ENCODE measurements at places on chromosomes 4 and X.

- ATAC-seq: peak; percentile 77
Observed at GRCh38 chrX:2627272-2627867, 63.7 kb upstream of the CD99 start.

DNA sequence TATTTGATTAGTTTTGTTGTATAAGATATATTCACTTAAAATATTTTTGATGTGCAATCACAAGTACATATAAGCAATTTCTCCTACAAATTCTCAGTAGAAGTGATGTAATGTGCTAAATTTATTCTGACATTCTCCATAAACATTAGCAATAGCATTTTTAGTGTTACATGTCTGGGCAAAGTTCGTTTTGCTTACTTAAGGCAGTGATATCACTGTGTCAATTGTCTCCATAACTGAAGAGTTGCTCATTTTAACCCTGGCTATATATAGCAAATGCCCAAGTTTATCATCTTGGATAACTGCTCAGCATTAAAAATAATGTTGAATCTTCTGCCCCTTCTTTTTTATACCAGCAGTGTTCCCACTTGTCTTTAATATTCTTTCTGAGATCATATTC lies 340.0 kb upstream of the NDST4 start:
- ATAC-seq: no peak

GRCh38 chrX:148024425-148025148 lies 43.5 kb downstream of the FMR1NB start:
- ATAC-seq: no peak

DNA sequence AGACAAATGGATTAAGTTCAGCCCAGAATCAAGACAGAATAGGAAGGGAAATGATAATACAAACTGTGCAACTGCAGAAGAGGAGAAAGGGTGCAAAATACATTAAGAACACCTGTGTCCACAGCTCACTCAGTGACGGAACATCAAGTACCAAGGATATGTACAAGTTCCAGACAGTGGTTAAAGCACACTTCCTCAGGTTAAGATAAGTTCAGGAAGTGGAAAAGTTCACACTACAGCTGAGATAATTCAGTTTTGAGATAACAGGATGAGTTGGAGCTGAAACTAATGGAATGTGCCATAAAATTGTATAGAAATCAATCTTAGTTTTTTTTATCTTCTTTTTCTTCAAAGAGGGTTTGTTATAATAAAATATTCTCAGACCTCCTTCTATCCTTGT lies 419.4 kb downstream of the KCNIP4 start:
- no peak for ATAC-seq

DNA sequence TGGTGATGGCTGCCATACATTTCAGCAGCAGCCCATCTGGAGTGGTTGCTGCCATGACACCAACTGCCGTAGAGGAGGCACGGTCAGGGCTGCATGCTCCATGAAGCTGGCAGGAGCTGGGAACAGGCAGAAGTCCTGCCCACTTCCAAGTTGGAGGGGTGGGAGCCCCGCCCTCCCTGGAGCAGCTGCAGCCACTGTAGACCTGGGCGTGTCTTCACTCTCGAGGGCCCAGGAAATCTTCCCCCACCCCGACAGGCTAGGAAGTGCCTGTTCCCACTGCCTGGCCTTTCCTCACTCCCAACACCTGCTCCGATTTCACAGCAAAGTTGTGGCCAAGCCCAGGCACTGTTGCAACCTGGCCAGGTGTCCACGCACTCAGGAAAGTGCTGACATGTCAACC lies 42.3 kb downstream of the NALF2 start:
- ATAC-seq: no peak

DNA sequence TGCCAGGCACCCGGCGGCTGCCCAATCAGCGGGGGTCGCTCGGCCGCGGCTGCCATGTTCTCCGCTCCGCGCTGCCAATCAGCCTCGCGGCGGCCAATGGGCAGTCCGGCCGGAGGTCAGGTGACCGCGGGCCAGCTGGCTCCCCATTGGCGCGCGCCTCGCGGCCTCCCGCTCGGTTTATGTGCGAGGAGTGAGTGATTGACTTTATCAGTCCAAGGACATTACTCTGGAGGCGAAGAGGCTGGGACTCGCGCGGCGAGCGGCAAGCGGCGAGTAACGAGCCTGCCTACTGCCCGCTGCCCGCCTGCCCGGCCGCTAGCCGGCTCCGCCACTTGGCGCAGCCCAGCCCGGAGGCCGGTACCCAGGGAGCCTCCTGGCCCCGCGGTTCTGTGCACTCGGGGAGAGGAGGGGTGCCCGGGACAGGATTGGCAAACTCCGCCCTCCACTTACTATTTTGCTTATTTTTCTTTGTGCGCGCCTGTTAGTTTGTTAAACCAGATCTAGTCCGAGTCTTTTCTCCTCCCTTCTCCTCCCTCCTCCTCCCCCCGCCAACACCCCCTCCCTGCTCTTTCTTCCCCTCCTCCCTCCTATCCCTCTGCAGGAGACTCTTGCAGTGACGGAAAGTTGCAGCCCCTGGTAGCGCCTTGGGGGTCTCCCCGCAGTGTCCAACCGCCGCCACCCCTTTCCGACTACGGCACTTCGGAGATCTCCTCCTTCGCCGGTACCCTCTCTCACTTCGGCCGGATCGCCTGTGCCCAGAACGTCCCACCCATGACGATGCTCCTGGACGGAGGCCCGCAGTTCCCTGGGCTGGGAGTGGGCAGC lies at the start of gene ZIC3:
Gene ZIC3, plus strand, starts transcription at position 207 of the 825 bp plus-strand sequence. Its CDS starts 565 bp downstream, at position 772.
- ATAC-seq: peak; percentile 73

GRCh38 chr4:120447774-120448173 lies 381.1 kb upstream of the MAD2L1 start:
- ATAC-seq: no peak

- no peak for ATAC-seq
Observed at GRCh38 chr4:183394166-183394951, 50.1 kb upstream of the CDKN2AIP start.

- no peak for ATAC-seq
Observed at GRCh38 chr4:101295691-101296090, 51.6 kb downstream of the PPP3CA start.

- ATAC-seq: no peak
Observed at GRCh38 chr4:180688480-180688879, 1554.7 kb upstream of the TENM3 start.

GRCh38 chr4:38088321-38088720 lies 128.1 kb downstream of the PTTG2 start:
- ATAC-seq: no peak

- no peak for ATAC-seq
Observed at GRCh38 chr4:74316397-74316796, 8.1 kb downstream of the EPGN start.

DNA sequence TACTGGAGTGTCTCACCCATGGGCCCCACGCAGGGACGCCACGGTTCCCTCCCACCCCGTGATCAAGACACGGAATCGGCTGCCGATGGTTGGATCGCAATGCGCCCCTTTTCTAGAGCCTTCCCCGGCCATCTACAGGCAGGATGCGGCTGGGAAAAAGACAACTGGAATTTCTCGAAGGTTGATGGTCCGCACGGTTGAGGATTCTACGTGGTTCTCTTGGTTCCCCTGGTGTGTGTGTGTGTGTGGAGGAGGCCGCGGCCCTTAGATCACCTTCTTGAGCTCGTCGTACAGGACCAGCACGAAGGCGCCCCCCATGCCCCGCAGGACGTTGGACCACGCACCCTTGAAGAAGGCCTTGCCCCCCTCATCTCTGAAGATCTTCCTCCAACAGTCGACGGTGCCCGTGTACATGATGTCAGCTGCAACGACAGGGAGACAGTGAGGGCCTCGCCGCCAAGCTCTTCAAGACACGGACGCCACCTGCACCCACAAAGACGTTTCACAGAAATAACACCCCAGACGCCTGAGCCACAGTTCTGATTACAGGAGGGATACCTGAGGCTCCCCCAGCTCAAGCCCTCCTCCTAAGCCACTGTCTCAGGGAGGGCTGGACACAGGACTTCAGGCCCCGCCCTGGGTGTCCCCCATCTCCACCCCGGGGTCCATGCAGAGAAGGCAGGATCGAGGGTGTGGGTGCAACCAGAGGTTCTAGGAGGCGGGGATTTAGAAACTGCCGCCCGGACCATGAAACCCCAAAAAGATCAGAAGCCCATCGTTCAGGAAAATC lies 5.4 kb downstream of the SLC25A6 start:
- ATAC-seq: no peak

DNA sequence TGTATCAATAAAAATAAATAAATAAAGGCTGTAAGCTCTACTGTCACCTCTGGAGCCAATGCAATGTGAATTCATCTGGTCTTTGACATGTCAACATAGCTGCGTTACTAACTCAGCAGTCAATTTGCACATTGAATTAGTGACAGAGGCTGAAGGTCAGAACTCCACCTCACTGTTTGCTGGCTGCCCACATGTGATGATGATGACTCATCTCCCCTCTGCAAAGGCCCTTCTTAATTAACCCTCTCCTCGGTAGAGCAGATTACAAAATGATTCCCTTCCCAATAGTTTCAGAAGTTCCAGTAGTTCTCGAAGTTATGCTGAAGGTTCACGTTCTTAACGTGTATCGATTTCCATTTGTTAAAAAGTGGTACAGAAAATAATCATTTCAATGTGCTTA lies 1626.0 kb upstream of the TENM3 start:
- ATAC-seq: no peak

Measured in SK-N-SH treated with all-trans-retinoic acid at 6 μM for 48 hours (cell line).